ENCODE measurements at places on chromosomes 1 and 21.

- no peak for DNase-seq
Measured at GRCh38 chr1:117169871-117170596, 40.7 kb downstream of the VTCN1 start.

GRCh38 chr1:231694465-231695077 is 68.0 kb downstream of the DISC1 start:
- no peak for DNase-seq

- no peak for DNase-seq
Measured at GRCh38 chr21:32887026-32887425, 115.5 kb upstream of the PAXBP1 start.

DNA sequence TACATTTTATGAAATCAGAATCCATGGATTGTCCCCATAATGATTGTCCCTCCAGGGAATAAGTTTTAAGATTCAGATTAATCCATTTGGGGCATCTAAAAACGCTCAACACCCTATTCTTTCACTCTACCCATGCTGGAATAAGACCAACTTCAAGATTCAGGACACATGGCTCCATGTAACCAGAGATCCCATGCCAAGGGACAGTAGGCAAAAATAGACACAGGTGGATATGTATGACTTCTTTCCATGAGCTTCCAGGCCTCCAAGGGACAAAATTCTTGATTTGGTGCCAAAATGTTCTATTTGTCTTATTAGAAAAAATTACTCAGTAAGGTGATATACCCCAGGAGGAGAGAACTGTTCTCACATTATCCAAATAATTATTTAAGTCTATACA is 178.8 kb downstream of the NRIP1 start:
- no peak for DNase-seq

GRCh38 chr1:201356701-201357100 is 20.8 kb downstream of the TNNT2 start:
- DNase-seq: no peak

- no peak for DNase-seq
Measured at GRCh38 chr1:220278991-220279390, 6.7 kb upstream of the RAB3GAP2 start.

DNA sequence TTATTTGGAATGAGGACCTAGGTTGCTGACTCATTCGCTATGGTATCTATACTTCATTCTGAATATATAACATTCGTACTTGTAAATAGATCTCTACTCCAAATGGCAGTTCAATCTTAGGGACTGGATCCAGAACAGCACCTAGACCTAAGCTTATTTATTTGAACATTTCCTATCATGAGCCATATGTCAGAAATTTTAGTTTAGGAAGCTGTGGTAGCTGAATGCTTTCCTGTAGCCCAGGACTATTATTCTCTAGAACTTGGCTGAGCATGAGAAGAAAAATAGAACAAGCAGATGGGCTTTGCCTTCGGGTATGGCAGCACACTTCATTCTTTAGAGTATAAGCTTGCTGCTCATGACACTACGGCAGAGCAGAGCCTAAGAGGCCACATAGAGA is 1114.4 kb upstream of the B3GALT2 start:
- no peak for DNase-seq

DNA sequence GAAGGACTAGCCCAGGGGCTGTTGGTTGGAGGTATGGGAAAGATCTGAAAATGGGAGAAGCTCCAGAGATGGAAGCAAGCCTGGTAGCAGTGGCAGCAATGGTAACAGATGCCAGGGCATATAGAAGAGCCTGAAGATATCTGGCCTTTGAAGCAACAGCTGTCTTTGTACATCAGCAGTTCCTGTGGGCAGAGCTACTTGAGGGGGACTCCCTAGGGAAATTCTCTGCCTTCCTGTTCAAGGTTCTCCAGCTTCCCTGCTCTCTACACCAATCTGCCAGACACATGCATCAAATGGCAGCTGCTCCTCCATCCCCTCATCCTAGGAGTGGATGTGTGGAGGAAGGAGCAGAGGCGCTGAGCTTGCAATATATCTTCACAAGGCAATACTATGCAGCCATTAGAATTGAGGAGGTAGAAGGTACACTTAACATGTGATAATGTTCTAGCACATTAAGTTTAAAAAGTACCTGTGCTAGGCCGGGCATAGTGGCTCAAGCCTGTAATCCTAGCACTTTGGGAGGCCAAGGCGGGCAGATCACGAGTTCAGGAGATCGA is 2.2 kb downstream of the TMEM35B start:
- DNase-seq: no peak

DNA sequence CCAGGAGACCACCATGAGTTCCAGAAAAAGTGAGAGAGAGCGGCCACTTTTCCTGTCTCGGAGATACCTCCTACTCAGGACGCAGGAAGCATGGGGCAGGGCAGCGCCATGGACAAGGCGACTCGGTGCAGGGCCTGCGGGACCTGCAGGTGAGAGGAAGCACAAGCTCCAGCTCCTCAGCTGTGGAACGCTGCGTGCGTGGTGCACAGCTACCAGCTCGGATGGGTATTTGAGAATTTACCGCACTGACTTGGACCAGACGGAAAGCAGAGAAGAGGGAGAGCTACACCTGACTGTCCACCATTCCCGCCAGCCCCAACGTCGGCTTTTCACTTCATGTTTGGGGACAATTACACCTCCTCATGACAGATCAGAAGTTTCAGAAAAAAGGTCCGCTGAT is 8.2 kb upstream of the CDK11A start:
- DNase-seq: no peak

GRCh38 chr1:210653771-210654170 is 325.1 kb downstream of the HHAT start:
- no peak for DNase-seq

GRCh38 chr1:62682531-62682930 is 5.7 kb downstream of the DOCK7 start:
- DNase-seq: no peak

DNA sequence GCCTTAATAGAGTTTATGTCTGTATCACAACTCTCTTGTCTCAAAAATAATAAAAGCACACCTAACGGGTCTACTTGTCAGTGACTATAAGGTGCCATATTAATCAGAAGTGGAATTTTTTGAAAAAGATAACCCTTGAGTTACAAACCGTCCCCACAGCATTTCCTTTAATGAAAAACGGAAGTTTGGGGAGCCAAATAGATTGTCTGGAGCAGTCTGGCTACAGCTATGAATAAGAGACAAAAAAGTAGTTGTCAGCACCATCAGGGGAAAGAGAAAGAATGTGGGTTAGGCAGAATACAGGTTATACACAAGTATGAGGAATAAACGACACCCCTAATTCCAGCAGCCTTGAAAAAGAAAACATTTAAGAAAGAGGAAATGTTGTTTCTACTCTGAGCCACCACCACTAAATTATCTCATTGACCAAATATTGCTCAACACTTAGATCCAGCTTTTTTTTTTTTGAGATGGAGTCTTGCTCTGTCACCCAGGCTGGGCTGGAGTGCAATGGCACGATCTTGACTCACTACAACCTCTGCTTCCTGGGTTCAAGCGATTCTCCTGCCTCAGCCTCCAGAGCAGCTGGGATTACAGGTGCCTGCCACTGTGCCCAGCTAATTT is 29.4 kb upstream of the USP24 start:
- DNase-seq: no peak

- no peak for DNase-seq
Measured at GRCh38 chr21:45380566-45380965, 24.4 kb upstream of the COL18A1 start.

GRCh38 chr1:7052701-7053100 is 267.4 kb downstream of the CAMTA1 start:
- no peak for DNase-seq

- no peak for DNase-seq
Measured at GRCh38 chr21:31022306-31022705, 16.0 kb downstream of the KRTAP19-8 start.

GRCh38 chr1:222390181-222390580 is 157.7 kb downstream of the HHIPL2 start:
- DNase-seq: no peak

DNA sequence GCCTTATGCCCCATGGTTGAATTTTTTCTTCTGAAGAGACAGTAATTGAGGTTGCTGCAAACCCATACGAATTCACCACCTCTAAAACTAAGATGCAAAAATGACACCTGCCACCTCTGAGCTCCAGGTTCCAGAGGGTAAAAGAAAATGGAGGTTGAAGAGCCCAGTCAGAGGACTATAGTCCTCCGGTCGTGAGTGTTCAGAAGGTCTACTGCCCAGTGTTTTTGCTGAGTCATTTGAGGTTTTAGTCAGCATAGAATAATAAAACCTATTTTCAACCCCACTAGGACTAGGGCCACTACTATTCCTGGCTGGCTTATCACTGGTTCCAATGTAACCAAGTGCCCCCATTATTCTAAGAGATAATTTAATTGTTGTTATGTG is 12.9 kb upstream of the SLAMF7 start:
- no peak for DNase-seq

- no peak for DNase-seq
Measured at GRCh38 chr1:113027449-113027848, 45.5 kb upstream of the LRIG2 start.

GRCh38 chr1:172390301-172390682 is 30.2 kb upstream of the C1orf105 start:
- no peak for DNase-seq

GRCh38 chr21:31286621-31287020 is 57.4 kb downstream of the TIAM1 start:
- DNase-seq: no peak

DNA sequence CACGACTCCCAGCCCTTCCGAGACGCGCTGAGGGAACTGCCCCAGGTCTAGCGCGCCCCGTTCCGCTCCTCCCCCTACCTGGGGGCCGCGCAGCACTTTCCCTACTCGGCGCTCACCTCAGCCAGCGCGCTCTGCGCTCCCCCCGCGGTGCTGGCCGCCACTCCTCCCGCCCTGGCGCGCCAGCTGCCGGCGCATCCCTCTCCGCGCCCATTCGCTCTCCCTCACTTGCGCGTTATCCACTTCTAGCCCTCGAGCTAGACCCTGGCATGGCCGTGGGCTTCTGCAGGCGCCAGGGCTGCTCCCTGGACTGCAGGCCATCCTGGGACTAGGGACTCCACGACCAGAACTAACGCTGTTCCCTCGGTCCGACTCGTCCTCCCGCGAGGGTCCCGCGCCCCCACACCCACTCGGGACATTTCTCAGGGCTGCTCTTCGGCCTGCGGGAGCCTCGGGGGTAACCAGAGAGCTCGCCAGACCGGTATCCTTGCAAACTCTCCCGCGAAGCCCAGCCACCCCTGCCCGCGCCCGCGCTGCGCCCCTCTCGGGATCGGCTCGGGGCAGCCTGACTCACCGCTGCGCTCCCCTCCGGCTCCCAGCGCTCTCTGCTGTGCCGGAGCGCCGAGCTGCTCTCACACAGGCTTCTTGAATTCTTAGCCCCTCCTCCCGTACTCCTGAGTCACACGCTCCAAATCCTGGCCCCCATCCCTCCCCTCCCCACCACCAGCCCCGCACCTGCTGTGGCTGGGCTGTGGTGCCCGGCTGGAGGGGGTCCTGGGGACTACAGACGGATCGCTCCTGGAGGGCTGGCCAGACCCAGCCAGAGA is at the start of gene NGF:
Gene NGF (minus strand): TSS at position 617 of the 824 bp plus-strand sequence. CDS start 51,454 bp downstream, outside the sequence.
- DNase-seq: no peak

DNA sequence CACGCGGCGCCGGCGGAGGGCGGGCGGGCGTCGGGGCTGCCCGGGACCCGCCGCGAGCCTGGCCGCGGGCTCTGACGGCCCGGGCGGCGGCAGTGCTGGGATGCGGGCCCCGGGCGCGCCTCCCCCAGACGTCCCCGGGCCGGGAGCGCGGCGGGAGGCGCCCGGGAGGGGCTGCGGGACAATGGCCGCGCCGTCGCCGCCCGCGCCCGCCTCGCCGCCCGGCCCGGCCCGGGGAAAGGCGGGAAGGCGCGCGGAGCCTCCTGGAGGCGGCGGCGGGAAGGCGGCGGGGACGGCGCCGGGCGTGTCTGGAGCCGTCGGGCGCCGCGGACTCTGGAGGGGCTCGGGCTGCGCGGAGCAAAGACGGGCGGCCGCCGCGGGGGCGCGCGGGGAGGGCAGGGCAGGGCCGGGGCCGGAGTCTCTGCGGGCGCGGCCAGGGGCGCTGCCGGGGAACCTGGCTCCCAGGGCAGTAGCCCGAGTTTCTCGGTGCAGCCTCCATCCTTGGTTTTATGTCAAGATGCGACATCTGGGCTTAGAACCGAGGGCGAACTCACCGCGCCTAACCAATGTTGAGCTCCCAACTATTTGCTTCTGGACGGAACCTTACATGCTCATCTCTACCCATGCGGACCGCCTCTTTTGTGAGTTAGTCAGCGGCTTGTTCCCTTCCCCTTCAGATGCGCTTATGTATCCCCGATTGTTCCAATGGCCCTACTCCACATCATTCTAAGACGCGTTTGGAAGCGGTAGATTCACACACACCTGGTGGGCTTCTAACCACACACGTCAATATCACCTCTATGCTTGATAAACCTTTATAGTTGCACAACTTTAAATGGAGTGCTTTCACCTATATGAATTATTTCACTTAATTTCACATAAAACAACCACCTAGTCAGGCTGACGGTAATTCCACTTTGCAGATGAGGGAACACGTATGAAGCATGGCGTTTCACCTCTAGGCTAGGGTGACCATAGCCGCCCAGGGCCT is 651 bp downstream of the ZBTB8A start:
- DNase-seq: no peak

GRCh38 chr21:28793043-28793442 is 199.6 kb downstream of the LTN1 start:
- DNase-seq: no peak

- DNase-seq: no peak
Measured at GRCh38 chr1:235739124-235739523, 89.5 kb upstream of the GNG4 start.

DNA sequence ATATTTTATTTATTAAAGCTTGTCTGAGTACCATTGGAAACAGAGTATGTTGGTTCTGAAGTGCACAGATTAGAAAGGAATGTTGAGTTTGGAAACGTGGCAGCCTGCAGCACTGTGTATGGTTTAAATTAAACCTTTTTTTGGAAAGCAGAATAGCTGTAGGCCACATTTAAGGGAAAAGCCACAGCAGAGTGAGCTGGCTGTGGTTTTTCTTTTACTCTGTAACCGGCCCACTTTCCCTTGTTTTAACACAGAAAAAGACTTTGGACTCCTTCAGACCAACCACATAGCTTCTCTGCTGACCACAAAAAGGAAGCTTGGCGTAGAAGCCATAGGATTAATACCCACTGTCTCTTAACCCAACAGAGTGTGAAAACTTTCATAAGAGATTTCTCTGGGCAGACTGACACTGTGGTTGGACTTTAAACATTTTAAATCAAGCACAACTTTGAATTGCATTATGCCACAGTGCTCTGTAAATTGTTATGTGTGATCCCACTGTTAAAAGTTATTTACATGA is 75.2 kb downstream of the NFIA start:
- no peak for DNase-seq

GRCh38 chr1:208369045-208369444 is 124.9 kb upstream of the PLXNA2 start:
- no peak for DNase-seq

DNA sequence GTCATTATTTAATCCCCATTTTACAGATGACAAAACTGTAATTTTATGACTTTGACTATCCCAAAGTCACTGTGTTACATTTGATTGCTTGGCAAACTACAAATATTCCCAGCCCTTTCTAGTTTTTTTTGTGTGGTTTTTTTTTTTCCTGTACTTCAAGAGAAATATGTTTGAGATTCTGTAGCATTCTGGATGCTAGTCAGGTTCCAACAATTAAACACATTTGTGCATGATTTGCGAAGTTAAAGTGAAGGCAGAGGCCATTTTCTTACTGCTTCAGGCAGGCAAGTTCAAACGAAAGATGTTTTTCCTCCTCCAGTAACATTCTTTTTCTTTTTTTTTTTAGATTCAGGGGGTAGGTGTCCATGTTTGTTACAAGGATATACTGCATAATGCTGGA is 107.9 kb upstream of the SERTAD4 start:
- DNase-seq: no peak

- DNase-seq: no peak
Measured at GRCh38 chr1:94942171-94943128, 15.5 kb upstream of the CNN3 start.

GRCh38 chr1:110084227-110085078 is 14.0 kb upstream of the ALX3 start:
- no peak for DNase-seq

All from stimulated activated CD4-positive, alpha-beta T cell treated with anti-CD3 and anti-CD28 coated beads, TNF-alpha, amount 100 ng/mL, for 24 hours (primary cell).